ENCODE measurements at places on chromosomes 1 and 21.

GRCh38 chr1:227766015-227766634 lies 30.9 kb downstream of the SNAP47 start:
- DNase-seq: no peak

DNA sequence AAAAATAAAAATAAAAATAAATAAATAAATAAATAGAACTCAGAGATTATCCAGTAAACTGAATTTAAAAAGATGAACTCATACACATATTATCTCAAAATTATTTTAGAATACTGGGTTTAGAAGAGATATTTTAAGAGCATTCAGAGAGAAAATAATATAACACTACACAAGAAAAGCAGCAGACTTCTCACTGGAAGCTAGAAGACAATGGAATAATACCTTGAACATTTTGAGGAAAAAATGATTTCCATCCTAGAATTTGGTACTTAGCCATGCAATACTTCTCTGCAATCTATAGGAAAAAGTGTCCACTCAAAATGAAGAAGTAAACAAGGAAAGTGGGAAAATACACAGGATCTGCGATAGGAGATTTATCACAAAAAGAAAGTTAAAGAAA lies 24.2 kb downstream of the TRMT1L start:
- no peak for DNase-seq

DNA sequence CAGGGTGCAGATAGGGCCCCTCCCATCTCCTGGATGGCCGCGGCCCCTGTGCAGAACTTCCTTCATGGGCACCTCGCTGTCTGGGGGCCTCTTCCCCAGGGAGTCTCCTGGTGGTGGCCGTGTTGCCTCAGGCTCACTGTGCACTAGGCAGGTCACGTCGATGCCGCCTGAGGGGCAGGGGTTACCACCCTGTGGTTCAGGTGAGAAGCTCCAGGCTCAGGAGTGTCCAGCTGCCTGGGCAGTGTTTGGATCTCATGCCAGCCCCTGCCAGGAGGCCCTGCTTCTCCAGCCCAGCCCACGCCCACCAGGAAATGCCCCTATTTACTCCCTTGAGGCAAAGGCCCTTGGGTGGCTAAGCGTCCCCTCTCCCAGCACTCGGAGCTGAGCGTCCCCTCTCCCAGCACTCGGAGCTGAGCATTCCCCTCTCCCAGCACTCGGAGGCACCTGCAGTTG lies 2.1 kb downstream of the ITGB2 start:
- DNase-seq: no peak

GRCh38 chr1:44010935-44011471 lies 19.6 kb downstream of the CCDC24 start:
- DNase-seq: peak; percentile 32

All from nucleus accumbens (tissue), 56 donors.